ENCODE measurements at places on chromosomes 3 and 15.
A peak's percentile ranks its signal among the peaks of the same experiment; 100 is the strongest.

- DNase-seq, result no peak
Observed at GRCh38 chr3:9673752-9674151, 24.4 kb downstream of the MTMR14 start.

- DNase-seq, result no peak
Observed at GRCh38 chr3:152315623-152316022, 46.9 kb downstream of the MBNL1 start.

- DNase-seq, result no peak
Observed at GRCh38 chr15:52498706-52499105, 30.0 kb downstream of the MYO5A start.

GRCh38 chr15:49621887-49622286 is 1.0 kb downstream of the DTWD1 start:
- DNase-seq, result peak; percentile 46

- no peak for DNase-seq
Observed at GRCh38 chr3:125212091-125212508, 448 bp downstream of the SLC12A8 start.

GRCh38 chr3:197794115-197794514 is 3.1 kb downstream of the LRCH3 start:
- no peak for DNase-seq

DNA sequence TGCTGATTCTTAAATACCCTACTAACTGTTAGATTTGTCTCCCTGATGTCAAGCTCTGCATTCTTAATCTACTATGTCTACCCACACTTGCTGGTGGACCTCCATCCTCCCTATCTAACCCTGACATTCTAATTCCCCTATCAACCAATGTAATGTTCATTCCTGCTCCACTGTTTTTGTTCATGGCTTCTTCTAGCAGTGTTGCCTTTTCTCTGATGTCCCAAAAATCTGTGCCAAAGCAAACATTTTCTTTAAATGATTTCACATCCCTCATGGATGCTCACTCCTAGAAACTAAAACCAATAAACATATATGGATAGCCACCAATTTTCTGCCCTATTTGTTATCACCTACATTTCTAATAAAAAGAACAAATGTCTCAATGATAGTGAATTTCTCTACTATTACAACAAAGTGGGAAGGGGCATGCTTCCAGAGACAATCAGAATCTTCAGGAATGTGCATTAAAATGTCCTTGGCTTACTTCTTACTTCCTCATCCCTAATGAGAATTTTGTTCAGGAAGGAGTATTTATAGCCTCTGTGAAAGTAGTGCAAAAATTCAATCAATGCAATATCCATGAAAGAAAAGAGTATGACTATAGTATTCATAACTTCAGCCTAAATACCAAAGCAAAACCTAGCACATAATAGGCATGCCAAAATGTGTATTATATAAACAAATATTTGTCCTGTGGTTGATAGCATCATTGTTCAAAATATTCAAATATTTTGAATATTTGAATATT is 273.3 kb downstream of the ZNF385D start:
- DNase-seq, result no peak

GRCh38 chr3:119219069-119219468 is 21.6 kb downstream of the B4GALT4 start:
- DNase-seq, result peak; percentile 8

- DNase-seq, result no peak
Observed at GRCh38 chr3:168425936-168426595, 330.3 kb upstream of the GOLIM4 start.

DNA sequence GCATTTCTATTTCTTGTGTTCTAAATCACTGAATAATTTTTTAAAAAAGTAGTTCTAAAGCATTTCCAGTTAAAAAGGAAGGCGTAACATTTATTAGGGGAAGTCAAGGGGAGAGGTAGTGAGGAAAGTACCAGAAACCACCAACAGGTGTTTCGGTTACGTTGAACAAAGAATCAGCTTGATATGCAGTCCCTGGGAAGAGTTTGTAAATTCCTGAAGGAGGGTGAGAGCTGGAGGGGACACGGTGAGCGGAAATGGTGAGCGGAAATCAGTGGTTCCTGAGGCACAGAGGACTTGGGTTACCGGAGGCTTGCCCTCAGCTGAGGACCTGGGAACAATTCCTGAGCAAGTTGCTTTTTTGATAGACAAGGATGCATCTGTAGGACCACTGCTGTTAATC is 17.8 kb downstream of the MAP2K1 start:
- no peak for DNase-seq

DNA sequence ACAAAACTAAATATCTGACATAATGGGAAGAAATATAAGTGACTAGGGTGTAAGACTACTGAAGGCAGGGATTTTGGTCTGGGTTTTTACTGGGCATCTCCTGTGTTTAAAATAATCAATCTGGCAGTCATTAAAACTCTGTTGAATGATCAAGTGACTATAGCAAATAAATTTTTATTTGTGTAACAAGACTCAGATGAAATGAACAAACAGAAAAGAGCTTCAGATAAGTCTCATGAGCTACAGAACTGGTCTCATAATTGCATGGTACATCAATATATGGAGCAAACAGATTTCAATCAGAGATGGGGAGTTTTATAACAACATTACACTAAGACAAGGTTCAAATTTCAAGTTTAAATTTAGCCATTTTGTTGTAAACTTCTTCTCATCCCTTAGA is 372.5 kb downstream of the PLCL2 start:
- no peak for DNase-seq

GRCh38 chr3:2511356-2511755 is 412.7 kb downstream of the CNTN4 start:
- no peak for DNase-seq

GRCh38 chr3:161388855-161389254 is 17.5 kb upstream of the SPTSSB start:
- DNase-seq, result peak; percentile 24

GRCh38 chr15:78072080-78072892 is 5.2 kb downstream of the TBC1D2B start:
- DNase-seq, result no peak

DNA sequence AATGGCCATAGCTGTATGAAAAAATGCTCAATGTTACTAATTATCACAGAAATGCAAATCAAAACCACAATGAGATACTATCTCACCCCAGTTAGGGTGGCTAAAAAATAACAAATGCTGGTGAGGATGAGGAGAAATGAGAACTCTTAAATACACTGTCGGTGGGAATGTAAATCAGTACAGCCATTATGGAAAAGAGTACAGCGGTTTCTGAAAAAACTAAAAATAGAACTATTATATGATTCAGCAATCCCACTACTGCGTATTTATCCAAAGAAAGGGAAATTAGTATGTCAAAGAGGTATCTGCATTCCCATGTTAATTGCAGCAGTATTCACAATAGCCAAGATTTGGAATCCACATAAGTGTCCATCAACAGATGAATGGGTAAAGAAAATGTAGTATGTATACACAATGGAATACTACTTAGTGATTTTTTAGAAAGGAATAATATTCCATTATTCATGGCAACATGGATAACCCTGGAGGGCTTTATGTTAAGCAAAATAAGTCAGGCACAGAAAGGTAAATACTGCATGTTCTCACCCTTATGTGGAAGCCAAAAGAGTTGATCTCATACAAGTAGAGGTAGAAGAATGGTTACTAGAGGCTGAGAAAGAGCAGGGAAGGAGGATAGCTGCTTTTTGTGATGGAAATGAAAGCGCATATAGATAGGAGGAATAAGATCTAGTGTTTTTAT is 35.0 kb downstream of the SERP1 start:
- DNase-seq, result no peak

DNA sequence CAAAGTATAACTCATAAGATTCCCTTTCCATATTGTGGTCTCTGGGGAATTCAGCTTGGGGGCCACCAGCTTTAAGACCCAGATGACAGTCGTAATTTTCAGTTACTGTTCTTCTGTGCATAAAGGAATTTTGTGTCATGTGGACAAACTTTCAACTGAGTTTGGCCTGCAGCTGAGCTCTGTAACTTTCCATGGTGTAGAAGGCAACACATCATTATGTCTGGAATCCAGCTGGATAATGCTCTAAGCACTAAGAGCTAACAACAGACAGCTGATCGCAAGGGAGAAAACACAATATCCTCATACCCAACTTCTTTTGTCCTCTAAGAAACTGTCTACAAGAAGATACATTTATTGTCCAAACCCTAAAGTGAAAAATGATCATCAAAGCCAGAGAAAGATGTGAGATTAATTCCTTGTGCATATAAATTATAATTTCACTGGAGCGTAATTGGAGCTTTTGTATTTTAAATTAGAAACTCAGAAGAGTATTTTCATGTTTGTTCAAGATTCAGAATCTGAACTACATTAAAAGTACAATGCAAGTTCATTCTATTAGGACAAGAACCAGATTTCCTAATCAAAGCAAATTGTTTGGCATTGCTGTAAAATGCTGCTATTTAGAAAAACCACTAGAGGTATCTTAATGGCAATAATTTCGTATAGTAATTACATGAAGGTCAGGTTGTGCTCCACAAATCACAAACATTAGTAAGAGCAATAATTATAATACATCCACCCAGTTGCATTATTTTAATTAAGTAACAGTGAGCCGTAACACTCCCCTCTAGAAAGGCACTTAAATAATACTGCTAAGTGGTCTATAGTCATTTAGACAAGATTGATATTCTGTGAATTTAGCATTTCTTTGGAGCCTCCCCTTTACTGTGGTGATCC is 218.8 kb downstream of the ATP8B4 start:
- DNase-seq, result no peak

DNA sequence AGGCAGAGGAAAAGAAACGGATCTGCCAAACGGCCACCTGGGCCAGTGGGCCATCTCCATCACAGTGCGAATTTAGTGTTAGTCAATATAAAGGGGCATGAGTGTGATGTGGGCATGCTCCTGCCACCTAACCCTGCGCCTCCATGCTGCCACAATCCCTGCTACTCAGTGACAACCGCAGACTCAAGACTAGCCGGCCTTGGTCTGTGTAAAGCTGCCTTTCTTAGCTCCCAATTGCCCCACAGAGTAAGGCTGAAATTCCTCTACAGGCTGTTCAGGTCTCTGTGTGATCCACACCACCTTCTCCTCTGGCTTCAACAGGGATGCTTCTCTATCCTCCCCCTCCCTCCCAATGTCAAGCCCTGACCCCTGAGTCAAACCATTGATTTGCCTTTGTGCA is 269.7 kb downstream of the XXYLT1 start:
- DNase-seq, result no peak

- DNase-seq, result no peak
Observed at GRCh38 chr3:188080091-188080490, 73.9 kb upstream of the LPP start.
